ENCODE measurements at places on chromosomes 13 and 19. TPM values are rescaled to one million over a fixed set of nuclear protein-coding genes. Genes with fewer than 3 reads are reported as not detected.

Gene LINGO3
- not detected for total RNA-seq

Gene UBL3
- 12.7 TPM for total RNA-seq

Gene ACP7
- 1.7 TPM for total RNA-seq

Gene SMIM24
- total RNA-seq = not detected

Gene VSTM2B
- total RNA-seq = 0.28 TPM

All from regular cardiac myocyte (primary cell).